NCI-H446 (cell line): ENCODE measurements at places on chromosomes 1 and 21.

- no peak for DNase-seq
These were observed 196.5 kb downstream of the TPR start for GRCh38 chr1:186178426-186179043.

GRCh38 chr1:201023920-201024624 is 558 bp upstream of the KIF21B start:
- no peak for DNase-seq

DNA sequence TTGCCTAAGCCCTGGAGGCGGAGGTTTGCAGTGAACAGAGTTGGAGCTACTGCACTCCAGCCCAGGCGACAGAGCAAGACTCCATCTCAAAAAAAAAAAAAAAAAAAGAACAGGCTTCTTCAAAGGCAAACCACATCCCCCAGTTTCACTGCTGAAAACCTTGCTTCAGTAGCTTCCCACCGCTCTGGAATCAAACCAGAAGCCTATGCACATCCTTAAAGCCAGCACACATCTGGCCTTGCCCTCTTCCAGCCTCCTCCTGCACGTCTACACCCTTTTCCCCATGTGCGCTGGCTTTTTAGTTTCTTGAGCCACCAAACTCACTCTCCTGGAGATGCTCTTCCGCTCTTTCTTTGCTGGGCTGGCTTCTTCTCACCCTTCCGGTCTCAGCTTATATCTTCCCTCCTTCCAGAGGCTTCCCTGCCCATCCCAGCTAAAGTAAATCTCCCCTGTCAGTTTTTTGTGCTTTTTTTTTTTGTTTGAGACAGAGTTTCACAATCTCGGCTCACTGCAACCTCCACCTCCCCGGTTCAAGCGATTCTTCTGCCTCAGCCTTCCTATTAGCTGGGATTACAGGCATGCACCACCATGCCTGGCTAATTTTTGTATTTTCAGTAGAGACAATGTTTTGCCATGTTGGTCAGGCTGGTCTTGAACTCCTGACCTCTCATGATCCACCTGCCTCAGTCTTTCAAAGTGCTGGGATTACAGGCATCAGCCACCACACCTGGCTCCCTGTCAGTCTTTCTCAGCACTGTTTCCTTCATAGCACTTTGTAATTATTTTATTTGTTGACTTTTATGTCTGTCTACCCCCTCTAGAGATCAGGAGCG is 42.0 kb upstream of the ID3 start:
- no peak for DNase-seq

GRCh38 chr21:39315603-39316445 is 2.4 kb upstream of the BRWD1 start:
- no peak for DNase-seq

DNA sequence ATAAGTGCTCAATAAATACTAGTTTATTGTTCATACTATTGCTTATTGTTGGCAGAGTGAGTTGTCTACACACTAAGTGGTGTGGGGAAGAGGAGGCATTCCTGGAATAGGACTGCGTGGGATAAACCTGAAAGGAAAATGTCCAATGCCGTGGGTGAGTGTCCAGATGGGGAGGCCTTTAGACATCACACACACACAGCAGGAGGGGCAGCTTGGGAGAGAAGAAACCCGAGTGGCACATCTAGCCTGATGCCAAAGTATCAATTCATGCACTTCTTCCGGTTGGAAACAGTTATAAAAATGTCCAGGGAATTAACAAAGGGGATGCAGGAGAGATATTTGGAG is 27.3 kb downstream of the CCN1 start:
- DNase-seq, result no peak

GRCh38 chr1:221315330-221315729 is 426.6 kb downstream of the DUSP10 start:
- no peak for DNase-seq

DNA sequence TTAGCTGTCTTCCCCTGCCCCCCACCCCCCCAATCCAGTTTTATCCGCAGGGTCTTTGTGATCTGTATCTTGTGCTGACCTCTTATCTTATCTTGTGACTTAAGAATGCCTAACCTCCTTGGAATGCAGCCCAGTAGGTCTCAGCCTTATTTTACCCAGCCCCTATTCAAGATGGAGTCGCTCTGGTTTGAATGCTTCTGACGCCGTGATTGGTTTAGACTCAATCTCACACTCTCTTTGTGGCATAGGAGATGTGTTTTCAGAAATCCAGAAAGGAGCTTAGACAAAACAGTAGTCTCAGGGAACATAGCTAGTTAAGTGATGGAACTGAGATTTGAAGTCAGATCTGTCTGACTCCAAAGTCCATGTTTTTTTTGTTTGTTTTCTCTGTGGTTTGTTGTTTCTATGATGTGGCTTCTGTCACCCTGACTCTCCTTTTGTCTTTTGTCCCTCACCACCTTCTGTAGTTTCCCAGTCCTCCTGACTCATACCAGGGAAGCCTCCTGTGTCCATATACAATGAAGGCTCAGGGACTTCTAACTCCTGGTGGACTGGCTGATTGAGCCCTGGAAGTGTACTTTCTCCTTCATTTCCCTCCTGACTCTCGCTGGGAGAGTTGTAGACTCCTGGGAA is 18.1 kb upstream of the USP24 start:
- no peak for DNase-seq

GRCh38 chr1:4637616-4638344 is 16.6 kb upstream of the AJAP1 start:
- DNase-seq, result no peak

DNA sequence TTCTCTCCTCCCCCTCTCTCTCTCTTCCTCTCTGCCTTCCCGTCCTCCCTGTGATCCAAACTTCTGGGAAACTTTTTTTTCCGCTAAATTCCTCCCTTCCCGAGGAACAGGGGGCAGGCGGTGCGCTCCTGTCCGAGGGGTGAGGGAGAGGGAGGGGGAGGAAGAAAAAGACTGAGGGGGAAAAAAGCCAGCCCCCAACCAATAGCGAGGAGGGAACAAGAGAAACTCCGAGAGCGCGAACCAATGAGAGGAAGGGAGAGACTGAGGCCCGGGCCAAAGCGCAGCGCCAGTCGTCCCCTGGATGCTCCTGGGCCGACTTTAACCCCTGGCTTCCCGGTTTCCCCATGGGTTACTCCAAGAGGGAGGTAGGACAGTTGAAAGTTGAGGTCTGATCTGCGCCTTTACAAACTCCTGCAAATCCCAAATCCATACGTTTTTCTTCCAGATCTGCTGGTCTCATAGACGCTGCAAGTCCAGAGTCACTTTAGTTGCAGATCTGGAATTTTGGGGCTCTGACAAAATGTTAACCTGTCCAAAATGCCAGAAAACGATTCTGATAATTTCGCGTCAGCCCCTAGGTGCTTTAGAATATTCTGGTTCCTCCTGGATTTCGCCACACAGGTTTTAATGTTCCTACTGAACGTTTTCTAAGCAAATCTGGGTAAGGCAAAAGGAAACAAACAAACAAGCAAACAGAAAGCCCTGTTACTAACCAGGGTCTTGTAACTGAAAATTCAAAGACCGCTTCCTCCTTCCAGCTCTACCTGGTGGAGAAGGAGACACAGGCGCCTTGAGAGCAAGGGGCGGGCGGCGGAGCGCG is at the start of gene TBX15:
TBX15 (minus strand) TSS at position 158 of the 820 bp plus-strand sequence. CDS start 548 bp downstream, outside the sequence.
- DNase-seq, result no peak

DNA sequence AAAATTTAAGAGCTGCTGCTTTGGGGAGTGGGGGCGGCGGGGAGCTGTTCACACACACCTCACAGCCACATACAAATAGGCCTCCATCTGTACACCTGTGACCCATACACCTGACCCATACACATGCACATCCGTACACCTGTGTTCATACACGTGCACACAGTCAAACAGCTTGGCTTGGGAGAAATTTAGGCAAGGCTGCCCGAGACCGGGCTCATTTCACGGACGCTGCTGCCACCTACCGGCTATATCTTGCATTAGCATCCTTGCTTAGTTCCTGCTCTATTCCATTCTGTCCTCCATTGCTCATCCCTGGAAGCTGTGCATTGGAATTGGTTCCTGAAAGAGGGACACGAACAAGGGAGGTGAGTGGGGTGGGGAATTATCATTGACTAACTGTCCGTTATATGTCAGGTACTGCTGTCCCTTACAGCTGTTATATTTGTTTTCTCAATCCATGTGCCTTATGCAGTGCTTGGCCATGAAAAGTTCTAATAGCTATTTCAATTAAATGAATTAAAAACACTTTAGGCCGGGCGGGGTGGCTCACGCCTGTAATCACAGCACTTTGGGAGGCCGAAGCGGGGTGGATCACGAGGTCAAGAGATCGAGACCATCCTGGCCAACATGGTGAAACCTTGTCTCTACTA is 37.1 kb upstream of the EPB41 start:
- DNase-seq, result peak; percentile 52

- no peak for DNase-seq
These were observed 65.6 kb downstream of the PRKCZ start for GRCh38 chr1:2115702-2116341.

DNA sequence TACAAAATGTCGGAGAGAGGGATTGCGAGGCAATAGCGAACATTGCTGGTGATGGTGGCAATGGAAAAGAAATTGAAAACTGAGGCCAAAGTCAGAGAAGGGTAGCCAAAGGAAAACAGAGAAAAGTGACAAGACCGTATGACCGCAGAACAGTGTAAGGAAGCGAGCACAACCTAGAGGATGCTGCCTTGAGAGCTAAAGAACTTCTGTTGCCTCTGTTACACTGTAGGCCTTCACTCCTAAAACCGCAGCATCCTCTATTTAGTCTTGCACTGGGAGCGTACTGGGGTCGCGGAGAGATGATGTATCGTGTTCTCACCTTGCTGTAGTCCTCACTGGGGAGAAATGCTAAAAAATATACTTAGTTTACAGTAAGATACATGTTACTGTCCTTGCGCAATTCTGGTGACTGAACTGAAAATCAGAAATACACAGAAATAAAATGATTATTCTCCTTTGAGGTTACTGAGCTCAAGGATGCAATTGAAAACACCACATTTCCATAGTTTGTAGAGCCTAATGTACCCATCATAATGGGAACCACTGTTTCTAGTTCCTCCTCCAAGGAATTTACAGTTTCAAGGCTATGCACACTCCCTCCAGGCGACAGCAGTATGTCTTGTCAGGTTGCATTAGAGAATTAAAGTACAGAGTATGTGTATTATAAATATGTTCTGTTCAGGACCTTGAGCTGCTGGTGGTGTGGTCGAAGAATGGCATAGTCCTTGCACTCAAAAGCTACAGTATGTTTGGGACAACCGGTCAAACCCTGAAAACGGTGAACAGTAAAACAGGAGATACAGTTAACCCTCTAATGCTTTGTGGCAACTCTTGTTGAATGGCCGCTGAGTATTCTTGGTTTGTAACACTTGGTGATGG is 1.3 kb downstream of the NEK7 start:
- no peak for DNase-seq

GRCh38 chr1:219099307-219099706 is 74.4 kb upstream of the LYPLAL1 start:
- no peak for DNase-seq

GRCh38 chr1:115325874-115326273 is 12.2 kb downstream of the NGF start:
- DNase-seq, result no peak

GRCh38 chr21:34606621-34607020 is 8.3 kb downstream of the RCAN1 start:
- DNase-seq, result no peak

DNA sequence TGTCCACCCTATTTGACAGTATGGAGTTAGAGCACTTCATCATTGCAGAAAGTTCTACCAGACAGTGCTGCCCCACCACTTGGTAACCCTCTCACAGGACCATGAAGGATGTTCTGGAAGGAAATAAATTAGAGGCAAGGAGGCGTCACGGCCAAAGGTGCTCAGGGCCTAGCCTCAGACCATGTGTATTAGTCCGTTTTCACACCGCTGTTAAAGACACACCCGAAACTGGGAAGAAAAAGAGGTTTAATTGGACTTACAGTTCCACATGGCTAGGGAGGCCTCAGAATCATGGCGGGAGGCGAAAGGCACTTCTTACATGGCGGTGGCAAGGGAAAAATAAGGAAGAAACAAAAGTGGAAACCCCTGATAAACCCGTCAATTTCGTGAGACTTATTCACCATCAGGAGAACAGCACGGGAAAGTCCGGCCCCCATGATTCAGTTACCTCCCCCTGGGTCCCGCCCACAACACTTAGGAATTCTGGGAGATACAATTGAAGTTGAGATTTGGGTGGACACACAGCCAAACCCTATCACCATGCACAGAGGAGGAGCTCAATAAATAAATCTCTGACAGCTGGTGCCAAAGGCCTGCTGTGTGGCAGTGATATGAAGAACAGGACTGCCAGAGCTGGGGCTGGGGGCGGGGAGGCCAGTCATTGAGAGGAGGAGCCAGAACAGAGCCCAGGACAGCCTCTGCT is 75.8 kb downstream of the FHAD1 start:
- peak; percentile 44 for DNase-seq

- DNase-seq, result no peak
These were observed 2.6 kb downstream of the NDC1 start for GRCh38 chr1:53835491-53835890.

DNA sequence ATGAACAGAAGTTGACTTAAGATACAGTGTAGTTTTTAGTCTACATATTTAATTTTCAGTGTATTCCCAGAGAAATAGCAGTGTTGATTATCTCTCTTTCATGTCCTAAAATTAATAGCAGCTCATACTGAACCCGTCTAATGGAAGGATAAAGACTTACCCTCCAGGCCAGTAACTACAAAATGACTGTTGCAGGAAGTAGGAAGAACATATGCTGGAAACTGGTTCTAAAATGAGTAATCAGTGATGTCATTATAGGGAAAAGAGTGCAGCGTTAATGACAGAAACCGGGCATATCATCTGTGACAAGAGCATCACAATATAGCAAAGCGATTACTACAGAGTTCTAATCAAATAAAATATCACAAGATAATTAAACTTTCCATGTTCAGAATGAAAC is 385.5 kb downstream of the SMYD3 start:
- no peak for DNase-seq

GRCh38 chr1:203470240-203470639 is 5.4 kb upstream of the PRELP start:
- no peak for DNase-seq

DNA sequence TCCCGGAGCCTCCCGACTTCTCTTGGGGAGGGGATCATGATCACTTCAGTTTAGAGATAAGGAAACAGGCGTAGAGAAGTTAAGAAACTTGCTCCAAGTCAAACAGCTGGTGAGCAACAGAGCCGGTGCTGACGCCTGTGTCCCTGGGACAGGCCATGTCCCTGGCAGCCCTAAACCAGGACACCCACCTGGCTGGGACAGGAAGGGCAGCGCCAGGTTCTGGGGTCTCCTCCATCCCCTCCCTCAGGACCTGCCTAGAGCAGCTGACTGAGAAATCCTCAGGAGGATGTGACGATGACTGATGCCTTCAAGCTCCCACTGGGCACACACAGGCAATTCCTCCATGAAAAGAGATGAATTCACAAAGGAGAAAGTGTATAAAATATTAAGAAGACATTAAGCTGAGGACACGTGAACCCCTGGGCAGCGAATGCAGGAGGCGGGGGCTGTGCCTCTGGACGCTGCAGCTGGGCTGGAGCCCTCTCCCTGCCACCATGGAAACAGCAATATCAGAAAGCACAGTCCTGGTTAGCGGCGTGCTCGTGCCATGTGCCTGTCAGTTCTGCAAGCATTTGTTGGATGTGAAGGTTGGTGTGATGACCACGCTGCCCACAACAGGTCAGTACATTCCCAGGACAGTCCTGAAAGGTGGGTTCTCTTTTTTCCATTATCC is 40.1 kb upstream of the C1orf174 start:
- no peak for DNase-seq

GRCh38 chr1:36625253-36625934 is 142.7 kb upstream of the CSF3R start:
- DNase-seq, result peak; percentile 79
